ENCODE measurements at places on chromosomes 5 and 9.

DNA sequence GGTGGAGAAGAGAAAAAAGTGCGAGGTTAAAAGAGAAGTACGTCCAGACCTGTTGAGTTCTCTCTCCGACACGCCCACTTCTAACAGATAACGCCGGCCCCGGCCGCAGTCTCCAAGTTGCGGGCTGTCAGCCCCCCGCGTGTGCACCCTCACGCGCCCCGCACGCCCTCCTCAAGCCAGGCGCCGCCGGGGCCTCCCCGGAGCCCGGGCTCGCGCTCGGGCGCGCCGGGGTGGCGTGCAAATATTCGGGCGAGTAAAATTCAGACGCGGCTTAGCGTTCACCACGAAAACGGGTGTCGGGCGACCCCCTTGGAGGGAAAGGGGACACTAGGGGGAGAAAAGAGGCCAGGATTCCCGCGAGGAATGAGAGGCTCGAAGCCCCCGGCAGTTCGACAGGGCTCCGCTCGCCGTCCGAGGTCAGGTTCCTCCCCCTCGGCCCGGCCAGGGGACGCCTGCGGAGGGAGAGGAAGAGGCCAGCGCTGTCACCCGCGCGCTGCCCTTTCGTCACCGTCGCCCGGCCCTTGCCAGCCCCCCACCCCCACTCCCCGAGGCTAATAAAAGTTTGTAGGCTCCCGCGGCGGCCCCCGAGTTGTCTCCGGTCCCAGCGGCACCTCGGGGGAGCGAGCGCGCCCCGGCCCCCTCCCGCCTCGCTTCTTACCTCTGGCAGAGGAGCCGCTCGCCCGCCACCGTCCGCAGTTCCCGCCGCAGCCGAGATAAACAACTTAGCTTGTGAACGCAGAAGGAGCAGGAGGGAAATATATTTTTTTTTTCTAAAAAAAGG is 743 bp downstream of the NR3C1 start:
- peak; percentile 32 for DNase-seq

- DNase-seq: no peak
Measured at GRCh38 chr9:1337169-1337568, 287.0 kb downstream of the DMRT2 start.

DNA sequence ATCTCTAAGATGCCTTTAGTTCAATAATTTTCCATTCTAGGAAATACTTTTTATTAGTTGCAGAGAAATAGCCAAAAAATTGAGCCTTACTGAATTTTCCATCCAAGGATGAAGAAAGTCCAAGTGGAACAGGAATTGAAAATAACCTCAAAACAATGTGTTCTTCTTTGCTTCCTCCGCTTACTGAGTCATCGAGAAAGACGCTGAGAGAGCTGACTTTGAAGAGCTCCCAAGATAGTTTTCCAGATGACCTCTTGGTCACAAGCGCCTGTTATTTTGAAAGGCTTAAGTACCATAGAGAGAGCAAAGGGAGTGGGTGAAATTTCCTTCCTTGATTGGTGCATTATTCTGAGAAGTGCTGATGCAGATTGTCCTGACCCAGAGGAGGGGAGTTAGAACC is 253.5 kb upstream of the ATP10B start:
- DNase-seq: no peak

DNA sequence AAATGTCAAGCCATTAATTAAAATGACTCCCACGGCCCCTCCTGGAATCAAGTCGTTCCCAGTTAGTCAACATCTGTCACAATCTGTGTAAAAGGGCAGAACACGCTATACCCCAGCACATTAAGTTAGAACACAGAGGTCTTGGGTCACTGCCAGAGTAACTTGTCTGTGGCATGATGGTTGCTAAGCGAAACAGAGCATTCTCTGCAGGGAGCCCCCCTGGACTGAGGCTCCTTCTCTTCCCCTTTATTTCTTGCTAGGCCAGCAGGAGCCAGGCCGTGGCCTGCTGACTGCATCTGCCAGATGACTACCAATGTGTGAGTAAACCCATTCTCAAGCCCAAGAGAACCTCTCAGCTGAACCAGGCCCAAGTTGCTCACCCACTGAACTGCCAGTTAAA is 51.9 kb upstream of the ZBED3 start:
- DNase-seq: no peak

DNA sequence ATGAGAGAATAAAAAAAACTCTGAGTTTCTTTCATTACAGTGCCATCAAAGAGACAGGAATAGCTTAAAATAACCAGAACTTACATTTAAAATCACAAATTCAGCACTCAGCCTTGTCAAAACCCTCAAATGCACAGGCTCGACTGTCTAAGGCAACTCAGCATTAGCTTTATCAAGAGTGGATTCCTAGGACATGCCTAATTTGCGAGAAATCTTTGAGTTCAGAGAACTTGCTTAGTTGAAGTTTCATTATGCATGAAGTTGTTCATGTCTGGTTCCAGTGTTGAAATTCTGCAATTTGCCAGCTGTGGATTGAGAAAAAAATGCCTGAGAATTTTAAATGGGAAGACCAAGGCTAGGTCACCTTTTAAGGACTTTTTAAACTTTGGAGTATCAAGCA is 151.1 kb downstream of the LRRC70 start:
- DNase-seq: no peak

GRCh38 chr5:166716856-166717492 is 1574.5 kb upstream of the WWC1 start:
- no peak for DNase-seq

- no peak for DNase-seq
Measured at GRCh38 chr9:136614967-136615623, 47.6 kb upstream of the EGFL7 start.

DNA sequence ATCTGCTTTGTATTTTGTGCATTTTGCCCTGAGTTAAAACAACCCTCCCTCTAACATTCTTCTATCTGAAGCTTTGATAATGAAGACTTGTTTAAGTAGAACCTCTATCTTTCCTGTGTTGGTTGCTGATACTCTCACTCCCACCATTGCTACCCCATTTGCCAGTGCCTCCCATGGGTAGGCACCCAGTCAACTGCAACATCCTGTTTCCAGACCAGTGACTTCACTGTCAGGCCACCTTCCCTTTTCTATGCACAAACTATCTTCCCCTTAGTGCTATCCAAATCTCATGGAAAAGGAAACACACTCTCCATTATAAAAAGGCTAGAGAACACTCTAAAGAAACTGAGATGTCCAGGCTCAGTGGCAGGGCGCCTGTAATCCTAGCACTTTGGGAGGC is 5.6 kb upstream of the IARS1 start:
- DNase-seq: no peak

DNA sequence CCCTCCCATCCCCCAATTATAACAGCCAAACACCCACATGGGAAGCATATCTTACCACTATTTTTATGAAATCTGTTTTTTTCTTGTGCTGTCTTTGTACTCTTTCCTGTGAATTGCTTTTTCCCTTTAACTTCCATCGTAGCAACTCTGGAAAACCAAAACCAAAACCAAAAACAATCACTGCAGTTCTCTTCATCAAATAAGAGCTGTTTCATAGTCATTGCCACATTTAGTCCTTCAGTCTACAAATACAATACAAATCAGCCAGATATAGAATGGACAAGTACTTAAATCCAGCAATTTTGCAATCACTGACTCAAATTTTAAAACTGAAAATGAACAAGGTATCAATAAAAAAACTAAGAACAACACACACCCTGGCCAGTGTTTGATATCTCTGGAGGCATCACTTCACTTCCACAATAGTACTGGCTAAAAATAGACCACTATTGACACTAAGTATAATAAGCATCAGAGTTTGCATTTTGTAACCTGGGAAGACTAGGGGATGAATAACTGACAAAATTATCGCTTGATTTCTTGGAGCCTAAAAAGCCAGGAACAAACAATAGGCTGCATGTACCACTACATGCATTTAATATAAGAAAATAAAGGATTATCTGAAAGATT is 5.4 kb downstream of the PUM3 start:
- no peak for DNase-seq

GRCh38 chr5:159050316-159051143 is 49.2 kb downstream of the EBF1 start:
- DNase-seq: no peak

DNA sequence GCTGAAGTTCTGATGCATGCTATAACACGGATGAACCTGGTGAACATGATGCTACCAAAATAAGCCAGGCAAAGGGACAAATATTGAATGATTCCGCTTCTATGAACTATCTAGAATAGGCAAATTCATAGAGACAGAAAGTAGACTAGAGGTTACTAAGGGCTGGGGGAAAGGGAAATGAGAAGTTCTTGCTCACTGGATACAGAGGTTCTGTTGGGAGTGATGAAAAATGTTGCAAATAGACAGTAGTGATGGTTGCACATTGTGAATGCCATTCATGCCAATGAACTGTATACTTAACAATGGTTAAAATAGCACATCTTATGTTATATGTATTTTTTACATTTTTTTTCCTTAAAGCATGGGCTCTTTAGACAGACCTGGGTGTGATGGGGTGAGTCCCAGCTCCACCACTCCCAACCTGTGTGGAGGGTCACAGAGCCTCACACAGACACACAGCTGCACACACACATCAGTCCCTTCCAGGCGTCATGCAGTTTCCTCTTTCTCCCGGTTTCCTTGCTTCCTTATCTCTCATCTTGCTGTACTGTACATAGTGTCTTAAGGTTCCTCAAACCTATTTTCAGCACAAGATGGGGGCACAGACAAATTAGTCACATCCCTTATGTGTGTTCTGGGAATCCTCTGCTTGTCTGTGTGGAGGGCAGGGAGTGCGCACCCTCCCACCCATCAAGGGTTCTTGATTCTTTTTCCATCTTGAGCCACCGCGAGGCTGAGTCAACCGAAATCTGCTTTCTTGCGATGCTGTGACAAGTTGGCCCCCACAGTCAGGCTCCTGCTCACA is 192.9 kb downstream of the CRB2 start:
- DNase-seq: no peak

- no peak for DNase-seq
Measured at GRCh38 chr9:2839040-2839439, 4.9 kb downstream of the PUM3 start.

DNA sequence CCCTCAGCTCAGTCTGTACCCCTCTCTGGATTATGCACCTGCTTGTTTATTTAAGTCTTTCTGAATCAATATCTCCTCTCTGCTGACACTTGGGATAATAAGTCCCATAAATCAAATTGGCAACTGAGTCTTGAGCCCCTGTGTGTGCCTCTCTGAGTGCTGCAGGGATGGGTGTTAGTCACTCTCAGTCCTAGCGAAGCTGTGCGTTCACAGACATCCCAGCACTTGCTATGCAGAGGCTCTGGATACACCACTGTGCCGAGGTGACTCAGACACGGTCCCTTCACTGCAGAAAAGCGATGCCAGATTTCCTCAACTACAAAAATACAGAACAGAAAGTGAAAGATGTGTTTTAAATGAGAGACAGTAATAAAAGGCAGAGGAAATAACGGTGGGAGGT is 4.1 kb upstream of the KCNMB1 start:
- DNase-seq: peak; percentile 3

DNA sequence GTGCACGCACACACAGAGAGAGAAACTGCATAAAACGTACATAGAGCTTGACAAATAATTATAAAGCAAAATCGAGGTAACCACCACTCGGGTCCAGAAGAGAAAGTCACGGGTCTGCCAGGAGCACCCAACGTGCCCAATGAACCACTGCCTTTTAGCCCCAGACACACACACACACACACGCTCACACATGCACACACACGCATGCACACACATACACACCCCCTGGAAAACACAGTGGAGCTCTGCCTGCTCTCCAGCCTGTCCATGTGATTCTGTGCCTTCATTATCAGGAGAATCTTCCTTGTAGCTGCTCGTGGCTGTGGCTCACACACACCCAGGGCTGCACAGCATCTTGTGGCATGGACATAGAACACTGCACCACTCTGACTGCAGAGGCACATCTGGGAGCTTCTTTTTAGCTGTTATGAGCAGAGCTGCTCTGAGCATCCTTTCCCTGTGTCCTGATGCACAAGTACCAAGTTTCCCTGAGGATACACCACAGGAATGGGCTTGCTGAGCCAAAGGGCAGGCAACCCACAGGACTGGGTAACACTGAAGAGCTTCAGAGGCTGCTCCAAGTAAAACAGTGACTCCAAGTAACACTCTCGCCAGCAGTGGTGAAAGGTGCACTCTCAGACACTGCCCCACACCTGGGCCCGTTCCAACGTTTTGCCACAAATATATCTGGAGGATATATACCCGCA is 58.9 kb downstream of the CAMSAP1 start:
- no peak for DNase-seq

DNA sequence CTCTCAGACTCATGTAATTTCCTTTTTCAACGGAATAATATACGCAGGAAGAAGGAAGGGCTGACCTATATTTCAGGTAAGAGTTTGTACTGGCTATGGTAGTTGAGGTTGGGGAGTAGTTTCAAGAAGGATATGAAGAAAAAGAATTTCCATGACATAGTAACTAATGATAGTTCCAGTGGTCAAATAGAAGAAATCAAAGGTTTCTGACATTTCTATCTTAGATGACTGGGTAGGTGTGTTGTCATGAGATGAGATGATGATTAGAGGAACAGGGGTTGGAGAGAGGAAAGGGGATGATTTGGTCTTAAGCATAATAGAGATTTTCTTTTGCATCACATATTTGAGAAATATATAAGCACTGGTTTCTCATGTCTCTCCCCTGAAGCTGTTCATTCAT is 166.0 kb downstream of the SPATA31D1 start:
- no peak for DNase-seq

GRCh38 chr5:38872826-38873225 is 27.0 kb downstream of the OSMR start:
- DNase-seq: no peak

DNA sequence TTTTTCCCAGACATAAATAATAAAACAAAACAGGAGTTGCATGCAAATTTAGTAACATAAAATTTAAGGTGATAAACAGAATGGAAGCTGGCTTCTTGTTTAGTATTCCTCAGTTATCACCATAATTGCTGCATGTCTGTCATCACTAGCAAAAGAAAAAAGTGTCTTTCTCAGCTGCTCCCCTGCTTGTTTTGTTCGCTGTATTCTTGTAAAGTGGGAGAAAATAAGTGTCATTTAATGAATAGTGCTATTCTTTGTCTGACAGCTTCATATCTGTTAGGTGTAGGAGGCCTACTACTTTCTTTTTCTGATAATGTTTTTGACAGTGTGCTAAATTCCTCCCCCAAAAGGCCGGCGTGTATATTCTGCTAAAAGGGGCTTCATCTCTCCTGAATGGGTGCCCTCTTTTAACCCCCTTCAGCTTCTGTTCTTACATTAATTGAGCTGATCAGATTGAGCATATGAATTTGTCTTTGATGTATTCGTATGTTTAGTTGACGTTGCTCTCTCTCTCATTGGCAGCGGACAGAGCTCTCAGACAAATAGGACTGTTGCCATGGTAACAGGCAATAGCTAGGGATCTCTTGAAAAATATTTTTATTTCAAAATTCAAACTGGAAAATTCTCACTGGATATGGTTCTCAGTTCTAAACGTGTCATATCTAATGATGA is 303.8 kb downstream of the KIAA0825 start:
- DNase-seq: no peak

- DNase-seq: no peak
Measured at GRCh38 chr5:145225529-145225928, 609.6 kb downstream of the PRELID2 start.

- no peak for DNase-seq
Measured at GRCh38 chr5:167378894-167379723, 912.3 kb upstream of the WWC1 start.

- DNase-seq: no peak
Measured at GRCh38 chr9:95088421-95089161, 228.9 kb downstream of the FANCC start.
